ENCODE measurements at places on chromosomes 7 and 10.

- DNase-seq, result peak; percentile 24
Observed at GRCh38 chr7:126529833-126530232, 722.9 kb downstream of the GRM8 start.

DNA sequence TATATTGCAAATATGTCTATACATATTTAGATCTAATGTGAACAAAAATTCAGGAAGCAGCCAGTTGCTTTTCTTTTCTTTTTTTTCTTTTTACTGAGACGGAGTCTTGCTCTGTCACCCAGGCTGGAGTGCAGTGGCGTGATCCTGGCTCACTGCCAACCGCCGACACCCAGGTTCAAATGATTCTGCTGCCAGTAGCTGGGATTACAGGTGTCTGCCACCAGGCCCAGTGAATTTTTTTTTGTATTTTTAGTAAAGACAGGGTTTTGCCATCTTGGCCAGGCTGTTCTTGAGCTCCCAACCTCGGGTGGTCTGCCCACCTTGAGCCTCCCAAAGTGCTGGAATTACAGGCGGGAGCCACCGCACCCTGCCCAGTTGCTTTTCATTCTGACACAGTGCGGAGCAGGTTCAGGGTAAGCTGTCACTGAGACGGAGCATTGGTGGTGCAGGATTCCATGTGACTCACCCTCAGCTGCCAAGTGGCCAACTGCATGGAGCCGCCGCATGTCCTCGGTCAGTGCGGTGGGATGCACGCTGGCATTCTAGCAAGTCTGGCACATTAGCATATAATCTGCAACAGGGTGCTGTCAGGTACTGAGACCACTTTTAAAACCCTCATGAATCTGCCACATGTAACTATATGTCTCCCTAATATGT is 362.7 kb downstream of the DNAJB6 start:
- DNase-seq, result no peak

DNA sequence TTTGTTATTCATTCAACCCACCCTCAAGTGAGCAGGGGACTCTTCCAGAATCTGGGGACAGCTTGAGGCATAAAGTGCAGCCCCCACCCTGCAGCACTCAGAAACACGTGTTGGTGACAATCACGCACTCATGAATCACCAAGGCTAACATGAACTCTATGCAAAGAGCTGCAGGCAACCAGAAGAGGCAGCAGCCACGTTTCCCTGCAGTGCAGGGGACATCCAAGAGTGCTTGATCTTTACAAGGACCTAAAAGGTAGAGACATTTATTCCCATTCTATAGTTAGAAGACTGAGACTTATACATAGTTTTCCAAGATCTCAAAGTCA is 135.2 kb upstream of the GDF10 start:
- no peak for DNase-seq

GRCh38 chr10:103679096-103679790 is 176.1 kb downstream of the SH3PXD2A start:
- DNase-seq, result no peak

DNA sequence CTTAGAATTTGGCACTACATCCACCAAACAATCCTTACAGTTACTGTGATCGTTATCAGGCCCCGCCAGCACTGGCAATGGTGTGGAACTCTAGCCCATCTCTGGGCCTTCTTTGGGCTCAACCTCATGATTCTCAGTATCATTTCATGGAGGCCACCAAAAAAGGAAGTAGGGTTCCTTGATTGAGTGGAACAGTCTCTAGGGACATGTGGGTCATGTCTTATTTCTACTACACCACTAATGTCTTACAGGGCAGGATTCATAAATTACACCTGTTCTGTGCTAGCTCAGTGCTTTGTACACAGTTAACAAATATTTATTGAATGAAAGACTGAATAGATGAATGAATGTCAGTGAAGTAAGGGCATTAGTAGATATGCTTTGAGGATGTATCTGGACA is 53.9 kb downstream of the AP3M1 start:
- DNase-seq, result no peak

GRCh38 chr7:4665661-4666060 is 16.4 kb upstream of the FOXK1 start:
- DNase-seq, result peak; percentile 86

GRCh38 chr7:140726281-140726680 is 29.8 kb downstream of the NDUFB2 start:
- no peak for DNase-seq

- DNase-seq, result no peak
Observed at GRCh38 chr10:42950606-42951485, 126.0 kb upstream of the RET start.

GRCh38 chr7:99386584-99387238 is 12.2 kb downstream of the ARPC1B start:
- DNase-seq, result no peak

DNA sequence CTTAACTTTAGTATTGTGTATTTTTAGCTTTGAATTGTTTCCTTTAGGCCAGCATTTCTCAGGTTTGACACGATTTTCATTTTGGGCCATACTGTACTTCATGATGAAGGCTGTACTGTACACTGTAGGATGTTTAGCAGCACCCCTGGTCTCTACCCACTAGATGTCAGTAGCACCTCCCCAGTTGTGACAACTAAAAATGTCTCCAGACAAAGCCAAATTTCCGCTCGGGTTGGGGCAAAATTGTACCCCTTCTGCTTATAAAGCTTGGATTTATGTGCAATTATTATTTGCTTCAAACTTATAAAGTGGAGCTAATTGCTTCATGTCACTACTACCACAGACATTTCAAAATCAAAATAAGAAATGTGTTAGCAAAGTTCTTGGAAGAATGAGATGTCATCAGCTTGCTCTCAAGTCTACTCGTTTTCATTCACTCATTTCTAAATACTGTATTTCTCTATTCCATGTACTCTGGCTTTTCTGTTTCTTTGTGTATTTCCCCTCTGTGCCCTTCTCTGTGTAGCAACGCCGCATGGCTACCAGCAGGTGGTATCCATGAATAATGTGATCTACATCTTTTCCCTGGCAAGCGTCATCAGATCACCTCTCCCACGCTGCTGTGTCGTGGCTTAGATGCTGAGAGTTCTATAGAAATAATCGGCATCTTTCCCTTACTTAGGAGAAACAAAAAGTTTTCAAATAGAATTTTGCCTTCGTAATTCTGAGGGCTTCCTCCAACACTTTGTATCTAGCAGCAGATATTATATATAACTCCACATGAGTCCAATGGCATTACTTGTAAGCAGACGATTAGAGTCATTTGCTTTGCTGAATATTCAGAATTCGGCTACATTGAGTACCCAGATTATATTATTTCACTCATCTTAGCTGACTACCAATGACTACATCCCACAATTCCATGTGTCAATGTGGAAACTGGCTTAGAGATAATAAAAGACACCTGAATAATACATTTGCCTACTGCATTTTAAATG is 47.8 kb upstream of the CALCR start:
- no peak for DNase-seq

DNA sequence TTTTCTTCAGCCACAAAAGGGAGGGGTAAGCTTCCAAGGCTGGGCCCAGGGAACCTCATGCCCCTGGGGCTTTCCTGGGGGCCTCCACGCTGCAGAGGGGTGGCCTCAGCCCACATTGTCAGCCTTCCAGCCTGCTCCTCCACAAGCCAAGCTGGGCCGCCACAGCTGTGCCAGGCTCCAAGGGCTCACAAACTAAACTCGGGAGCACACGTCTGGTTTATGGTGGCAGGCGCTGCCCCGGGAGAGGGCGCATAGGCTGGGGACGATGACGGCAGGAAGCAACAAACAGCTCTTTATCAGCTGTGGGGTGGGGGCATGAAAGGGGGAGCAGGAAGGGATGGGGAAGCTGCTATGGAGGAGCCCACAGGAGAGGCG is 6.3 kb upstream of the CDH23 start:
- DNase-seq, result no peak

DNA sequence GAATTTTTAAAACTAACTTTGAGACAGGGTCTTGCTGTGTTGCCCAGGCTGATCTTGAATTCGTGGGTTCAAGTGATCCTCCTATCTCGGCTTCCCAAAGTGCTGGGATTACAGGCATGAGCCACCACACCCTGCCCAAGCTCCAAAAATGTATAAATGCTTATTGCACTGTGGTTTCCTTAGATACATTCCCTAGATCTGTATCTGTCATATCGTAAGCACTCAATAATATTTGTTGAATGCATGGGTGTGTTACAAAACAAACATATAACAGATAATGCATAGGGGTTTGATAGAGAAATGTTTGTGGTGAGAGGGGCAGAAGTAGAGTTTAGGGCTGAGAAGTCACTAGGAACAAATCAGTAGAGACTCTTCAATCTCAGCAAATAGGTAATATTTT is 955.3 kb upstream of the C7orf33 start:
- DNase-seq, result no peak

DNA sequence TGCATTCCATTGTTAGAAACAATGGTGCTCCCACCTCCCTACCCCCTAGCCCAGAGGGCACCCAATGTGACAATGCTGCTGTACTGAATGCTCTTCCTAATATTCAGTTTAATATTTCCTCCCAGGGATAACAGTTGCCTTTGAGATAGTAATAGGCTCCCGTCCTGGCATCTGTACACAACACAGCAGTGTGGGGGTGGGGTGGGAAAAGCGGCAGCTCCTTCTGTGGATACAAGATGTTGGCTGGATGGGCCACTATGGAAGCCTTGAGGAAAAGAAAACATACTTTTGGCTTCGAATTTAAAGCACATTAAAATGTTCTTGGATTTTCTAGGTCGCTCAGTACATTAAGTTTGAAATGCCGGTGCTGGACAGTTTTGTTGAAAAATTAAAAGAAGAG is 9.2 kb upstream of the ZNF22 start:
- no peak for DNase-seq

Measured in stromal cell of bone marrow (primary cell).